ENCODE measurements at places on chromosomes 5 and 9.

- DNase-seq, result no peak
Measured at GRCh38 chr5:171313481-171314206, 4.6 kb downstream of the TLX3 start.

- DNase-seq, result no peak
Measured at GRCh38 chr5:119406551-119407110, 45.7 kb upstream of the HSD17B4 start.

DNA sequence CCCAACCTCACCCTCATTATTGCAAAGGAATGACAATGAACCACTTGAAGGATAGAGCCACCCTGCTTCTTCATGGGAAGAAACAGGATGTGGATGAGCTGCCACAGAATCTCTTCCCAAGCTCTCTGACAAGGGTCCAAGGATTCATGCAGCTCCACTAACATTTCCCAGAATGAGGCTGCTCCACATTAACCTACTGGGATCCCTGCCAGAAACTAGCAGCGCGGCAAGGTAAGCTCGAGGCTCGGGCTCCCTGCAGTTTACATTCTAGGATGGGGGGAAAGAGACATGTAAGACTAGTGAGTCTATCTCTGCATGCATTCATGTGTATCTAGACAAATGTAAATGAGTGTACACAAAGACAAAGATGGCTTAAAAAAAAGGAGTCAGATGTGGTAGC, 12.1 kb downstream of the DCAF12 start:
- DNase-seq, result no peak

GRCh38 chr9:109452761-109453160, 45.3 kb downstream of the PTPN3 start:
- DNase-seq, result no peak

GRCh38 chr9:1554081-1555035, 460.8 kb upstream of the SMARCA2 start:
- no peak for DNase-seq

DNA sequence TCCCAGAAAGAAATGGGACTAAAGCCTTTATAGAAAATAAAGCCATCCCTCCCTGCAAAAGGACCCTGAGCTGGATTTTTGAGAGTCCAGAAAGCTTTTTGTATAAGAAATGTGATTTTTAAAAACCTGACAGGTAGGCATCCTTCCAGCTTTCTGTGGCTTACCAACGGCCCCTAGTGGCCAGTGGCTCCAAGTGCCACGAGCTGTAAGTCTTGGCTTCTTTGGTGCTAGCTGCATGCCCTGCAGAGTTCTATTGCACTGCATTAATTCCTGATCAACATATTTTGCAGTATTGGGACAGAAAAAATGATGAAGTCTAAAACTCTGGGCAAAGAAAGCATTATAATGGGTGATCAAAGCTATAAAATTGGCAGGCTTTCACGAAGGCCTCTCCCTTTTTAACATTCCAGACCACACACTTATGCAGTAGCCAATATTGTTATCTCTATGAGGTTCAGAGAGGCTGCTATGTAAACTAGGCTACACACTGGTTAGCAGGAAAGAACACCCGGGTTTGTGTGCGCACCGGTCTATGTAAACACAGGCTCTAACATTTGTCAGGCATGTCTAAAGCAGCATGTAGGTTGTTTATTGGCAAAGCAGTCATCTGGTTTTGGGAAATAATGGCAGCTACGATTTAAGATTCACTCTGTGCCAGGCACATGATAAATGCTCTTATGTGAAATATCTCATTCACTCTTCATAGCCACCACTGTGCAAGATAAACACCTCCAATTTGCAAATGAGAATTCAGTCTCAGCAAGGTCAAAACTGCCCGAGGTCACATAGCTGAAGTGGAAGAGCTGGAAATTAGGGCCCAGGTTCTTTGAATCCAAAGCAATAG, 55.2 kb downstream of the NMUR2 start:
- DNase-seq, result peak; percentile 41

GRCh38 chr5:112555691-112556090, 136.6 kb upstream of the EPB41L4A start:
- DNase-seq, result no peak
